EH (cell line): ENCODE measurements at places on chromosomes 4 and X.

DNA sequence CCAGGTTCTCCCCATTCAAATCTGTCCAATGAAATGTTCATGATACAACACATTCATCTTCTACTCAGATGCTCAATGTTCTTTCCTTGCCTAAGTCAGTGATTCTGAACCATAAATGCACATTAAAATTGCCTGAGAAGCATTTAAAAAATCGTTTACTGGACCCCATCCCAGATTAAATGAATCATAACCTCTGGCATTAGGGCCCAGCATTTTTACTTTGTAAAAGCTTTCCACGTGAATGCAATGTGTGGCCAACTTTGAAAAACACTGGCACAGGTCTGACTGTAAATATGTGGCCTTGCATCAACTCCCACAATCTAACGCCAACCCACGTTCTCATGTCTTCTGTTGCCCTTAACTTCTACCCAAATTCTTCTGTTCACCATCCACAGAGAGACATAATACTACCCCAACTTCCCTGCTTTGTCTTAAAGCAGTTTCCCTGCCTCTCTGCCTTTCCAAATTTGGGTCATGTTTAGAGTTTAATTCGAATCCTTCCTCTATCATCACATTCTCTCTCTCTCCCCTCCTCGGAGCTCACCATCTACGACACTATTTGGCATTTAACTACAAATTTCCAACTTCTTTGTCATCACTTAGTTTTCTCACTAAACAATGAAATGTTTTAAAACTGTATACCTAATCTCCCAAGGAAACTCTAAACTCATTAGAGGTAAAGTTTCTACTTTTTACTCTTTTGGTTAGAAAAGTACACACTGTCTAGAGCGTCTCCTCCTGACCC is 78.7 kb downstream of the PRKG2 start:
- peak; percentile 73 for DNase-seq

DNA sequence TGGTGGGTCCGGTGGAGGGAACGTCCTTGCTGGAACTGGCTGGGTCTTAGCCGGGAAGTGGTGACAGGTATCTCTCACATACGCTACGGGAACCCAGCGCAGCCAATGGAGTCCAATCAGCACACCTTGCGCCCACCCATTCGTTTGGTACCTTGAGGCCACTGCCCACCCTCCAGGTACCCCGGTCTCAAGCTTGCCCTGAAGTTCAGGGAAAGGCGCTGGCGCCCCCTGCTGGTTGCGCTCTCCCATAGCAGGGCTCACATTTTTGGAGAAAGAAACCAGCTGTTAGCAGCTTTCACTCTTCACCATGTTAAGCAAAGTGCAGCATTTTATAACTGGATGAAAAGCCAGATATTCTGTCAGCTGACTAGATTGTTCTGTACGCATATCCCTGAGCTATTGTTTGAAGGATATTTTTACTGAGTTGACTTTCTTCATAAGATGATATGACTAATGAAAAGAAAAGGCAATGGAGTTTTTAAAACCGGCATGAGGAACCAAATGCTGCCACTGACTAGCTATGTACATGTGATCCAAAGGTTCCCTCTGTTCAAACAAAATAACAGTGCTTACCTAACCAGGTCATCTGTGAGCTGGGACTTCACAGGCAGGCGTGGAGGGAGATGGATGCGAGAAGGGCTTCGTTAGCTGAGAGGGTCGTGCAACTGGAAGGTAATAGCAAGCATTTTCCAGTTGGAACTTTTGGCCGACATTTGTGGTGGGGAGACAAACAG is 43.7 kb downstream of the OTOP1 start:
- DNase-seq, result peak; percentile 4

GRCh38 chr4:169098054-169098497 is 88.0 kb upstream of the CBR4 start:
- DNase-seq, result no peak

DNA sequence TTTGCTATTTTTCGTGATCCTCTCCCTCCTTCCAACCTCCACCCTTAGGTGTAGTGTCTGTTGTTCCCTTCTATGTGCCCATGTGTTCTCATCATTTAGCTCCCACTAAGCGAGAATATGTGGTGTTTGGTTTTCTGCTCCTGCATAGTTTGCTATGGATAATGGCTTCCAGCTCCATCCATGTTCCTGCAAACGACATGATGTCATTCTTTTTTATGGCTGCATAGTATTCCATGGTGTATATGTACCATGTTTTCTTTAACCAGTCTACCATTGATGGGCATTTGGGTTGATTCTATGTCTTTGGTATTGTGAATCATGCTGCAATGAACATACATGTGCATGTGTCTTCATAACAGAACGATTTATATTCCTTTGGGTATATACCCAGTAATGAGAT is 102.7 kb downstream of the SEL1L3 start:
- DNase-seq, result no peak

DNA sequence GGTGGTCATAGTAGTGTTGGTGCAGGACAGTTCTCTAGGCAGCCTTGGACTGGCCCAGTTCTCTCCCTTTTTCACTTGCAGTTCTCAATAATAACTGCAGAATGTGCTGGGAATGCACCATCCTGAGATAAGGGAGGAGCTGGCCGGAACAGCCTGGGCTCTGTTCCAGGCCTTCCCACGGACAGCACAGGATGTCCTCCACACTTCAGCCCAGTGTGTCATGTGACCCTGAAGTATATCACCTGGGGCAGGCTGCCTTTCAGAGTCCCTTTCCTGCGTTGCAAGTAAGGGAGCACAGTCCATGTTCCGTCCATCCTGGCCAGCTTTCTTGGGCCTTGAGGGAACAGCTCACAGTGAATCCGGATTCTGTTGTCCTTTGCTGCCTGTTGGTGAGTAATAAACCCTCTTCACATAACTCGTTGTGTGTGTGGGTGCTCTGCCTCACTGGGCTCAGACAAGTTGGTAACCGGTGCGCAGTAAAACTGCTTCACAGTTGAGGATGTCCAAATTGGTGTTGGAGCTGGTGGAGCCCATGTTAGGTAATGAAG is 32.3 kb upstream of the BBS12 start:
- DNase-seq, result peak; percentile 38

DNA sequence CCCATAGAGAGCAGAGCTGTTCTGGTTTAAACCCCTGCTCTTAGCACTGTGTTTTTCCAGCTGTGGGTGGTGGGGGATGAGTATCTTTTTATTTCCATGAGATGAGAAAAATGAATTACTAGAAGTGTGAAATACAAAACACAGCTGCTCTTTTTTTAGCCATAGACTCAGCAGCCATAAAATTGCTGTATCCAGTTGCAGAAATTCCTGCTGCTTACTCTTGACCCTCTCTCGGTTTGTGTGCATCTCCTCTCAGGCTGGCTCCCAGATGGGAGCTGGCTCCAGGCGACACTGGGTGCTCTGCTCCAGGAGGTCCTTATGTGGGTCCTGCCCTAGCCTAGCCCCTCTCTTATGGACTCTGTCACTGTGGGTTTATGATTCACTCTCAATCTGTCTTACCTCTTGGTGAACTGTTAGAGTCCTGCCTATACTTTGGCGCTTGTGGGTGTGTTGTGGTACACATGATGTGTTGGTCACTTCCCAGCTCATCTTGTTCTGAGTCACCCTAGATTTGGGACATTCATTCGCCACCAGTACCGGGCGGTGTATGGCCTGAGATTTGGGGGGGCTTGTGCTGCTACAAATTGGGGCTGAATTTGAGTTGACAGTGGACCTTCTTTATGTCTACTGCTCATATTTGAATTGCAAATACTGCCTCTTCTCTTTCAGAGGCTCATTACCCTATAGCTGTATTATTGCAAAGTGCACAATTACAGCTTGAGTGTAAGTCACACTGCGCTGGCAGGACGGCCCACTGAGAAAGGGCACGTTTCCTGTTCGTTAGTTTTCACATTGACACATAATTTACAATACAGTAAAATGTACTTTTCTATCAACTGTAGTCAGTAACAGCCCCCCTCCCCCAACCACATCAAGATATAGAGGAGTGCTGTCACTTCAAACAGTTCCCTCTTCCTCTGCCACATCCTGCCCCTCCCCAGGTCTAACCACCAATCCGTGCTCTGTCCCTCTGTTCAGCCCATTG is 46.9 kb upstream of the MSANTD1 start:
- DNase-seq, result peak; percentile 30

GRCh38 chr4:8301851-8302730 is 32.5 kb downstream of the HTRA3 start:
- DNase-seq, result no peak

DNA sequence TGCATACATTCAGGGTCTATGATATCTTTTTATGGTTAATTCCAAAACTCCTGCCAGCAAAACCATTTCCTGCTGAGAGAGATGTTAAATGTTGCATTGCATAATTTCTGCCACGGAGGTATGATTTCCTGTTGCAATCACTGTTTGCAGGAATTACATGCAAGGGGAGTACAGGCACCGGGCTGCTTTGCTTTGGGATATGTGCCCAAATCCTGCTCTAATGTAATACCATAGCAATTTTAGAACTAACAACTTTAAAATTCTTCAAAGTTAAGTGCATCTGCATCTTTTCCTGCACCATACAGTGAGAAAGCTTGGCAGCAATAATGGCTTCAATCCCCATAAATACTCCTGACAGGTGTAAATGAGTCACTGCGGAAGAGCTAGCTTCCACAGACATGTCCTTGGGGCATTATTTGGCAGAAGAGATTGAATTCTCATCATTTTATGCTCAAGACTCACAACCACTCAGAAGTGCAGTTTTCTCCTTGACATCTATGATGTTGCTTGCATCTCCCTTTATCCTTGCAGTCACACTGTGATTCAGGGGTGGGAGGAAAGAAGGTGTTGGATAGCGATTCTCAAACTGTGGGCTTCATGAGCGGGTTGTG is 29.6 kb downstream of the TRIM2 start:
- peak; percentile 98 for DNase-seq

- no peak for DNase-seq
Observed at GRCh38 chrX:100408713-100409609, 1.1 kb downstream of the PCDH19 start.

GRCh38 chrX:130111220-130112154 is 1.2 kb upstream of the ELF4 start:
- DNase-seq, result peak; percentile 36

DNA sequence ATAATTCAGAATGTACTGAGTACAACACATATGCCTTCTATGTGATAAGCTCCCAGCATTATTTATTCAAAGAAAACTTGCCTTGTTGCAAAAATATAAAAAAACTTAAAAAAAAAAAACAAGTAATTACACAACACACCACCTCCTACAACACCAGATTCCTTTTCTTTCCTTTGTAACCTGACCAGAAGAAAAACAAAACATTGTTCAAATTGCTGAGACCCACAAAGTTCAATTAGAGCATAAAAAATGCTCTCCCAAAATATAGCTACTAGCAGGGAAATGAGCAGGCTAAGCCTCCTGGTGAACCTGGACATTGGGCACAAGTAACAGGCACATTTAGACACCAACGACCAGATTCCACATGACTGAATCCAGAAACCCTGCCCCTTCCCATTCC is 38.3 kb downstream of the MECP2 start:
- peak; percentile 34 for DNase-seq

DNA sequence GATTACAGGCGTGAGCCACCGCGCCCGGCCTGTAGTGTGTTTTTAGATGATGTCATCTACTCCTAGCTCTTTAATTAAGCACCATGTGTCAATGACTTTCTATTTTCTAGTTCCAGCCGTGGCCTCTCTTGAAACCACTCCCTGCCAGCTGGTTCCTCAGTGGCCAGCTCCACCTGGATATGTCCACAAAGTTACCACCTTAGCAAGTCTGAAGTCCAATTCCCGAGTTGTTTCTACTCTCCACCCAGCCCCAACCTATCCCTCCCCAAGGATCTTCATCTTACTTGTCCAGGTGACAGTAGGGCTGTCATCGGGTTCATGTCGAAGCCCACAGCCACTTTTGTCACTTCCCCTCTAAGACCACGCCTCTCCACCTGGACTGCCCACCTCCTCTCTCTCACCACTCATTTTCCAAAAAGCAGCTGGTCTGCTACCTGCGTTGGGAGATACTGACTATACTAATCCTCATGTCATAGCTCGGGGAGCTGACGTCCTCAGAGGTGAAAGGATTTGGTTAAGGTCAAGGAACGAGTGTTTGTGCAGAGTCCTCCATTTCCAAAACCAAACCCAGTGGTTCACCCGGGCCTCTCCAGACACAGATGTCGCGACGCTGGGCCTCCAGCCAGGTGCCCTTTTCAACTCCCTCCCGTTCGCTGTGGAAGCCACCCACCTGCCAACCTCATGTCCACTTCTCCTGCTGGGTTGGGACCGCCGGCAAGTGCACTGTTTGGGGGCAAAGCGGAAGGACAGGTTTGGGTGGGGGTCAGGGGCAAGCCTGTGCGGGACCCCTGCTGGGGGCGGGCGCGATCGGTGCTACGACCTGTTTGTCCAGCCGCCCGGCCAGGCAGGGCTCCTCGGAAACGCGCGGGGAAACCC is 704 bp downstream of the FAM3A start:
- no peak for DNase-seq
